ENCODE measurements at places on chromosomes 2 and 18.

GRCh38 chr2:189291460-189291859, 111.9 kb upstream of the COL5A2 start:
- DNase-seq, result no peak

GRCh38 chr2:43155851-43156411, 70.5 kb downstream of the ZFP36L2 start:
- DNase-seq, result no peak

GRCh38 chr18:45324495-45325113, 290.7 kb upstream of the SLC14A2 start:
- no peak for DNase-seq

DNA sequence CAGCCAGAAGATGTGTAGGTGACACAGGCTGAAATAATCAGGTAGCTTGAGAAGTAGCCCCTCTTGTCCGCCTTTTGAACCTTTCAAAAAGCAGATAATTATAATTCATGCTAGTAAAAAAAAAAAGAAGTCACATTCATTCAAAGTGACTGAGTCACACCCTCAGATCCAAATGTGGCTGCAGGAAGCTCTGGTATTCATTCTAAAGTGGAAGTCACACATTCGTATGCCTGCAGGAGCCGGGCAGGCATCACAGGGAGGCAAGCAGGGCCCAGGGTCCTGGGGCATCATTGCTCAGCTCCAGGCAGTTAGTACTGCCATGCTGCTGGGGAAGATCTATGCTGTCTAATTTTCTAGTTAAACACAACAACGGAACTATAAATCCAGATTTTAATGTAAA, 21.7 kb upstream of the RAB11FIP5 start:
- no peak for DNase-seq

DNA sequence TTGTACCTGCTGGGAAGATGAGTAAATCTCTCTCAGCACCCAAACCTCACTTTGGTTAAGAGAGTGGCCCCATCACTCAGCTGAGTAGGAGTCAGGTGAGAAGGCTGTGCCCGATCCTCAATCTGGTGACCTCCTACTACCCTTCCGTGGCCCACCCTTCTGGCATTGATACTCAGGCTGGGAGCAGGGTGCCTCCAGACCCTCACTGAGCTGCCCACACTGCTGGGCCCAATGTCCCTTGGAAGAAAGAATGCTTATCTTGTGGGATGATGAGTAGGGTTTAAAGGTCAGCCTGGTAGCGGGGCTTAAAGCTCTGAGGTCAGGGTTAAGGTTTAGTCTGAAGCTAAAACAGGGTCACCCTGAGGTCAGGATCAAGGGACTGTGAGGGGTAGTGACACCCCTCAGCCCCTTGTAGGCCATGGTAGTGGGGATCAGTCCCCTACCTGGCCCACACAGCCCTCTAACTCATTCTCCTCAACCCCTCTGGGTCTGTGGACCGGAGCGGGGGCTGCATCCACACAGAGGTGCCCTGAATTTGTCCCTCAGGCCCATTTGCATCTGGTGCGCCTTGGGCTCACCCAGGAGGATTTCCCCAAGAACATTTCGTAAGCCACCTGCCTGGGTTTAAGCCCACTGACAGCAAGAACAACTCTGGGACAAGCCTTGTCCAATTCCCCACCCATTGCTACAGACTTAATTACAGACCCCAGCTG, 123.8 kb downstream of the CYP26B1 start:
- DNase-seq, result no peak

GRCh38 chr2:79630060-79630459, 117.2 kb downstream of the CTNNA2 start:
- no peak for DNase-seq

DNA sequence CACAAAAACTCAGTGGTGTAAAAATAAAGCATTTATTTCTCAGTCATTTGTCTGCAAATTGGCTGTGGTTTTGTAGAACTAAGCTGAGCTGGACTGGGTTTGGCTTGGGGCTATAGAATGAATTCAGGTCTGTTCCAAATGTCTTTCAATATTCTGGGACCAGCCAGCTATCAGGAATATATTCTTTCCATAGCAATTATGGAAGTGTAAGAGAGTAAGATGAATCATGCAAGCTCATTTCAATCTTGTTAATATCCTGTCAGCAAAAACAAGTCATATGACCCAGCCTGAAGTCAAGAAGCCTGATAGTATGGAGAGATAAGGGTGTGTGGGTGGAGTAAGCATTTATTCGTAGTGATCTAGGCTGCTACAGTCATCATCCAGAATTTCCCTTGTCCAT, 481.0 kb upstream of the CDH2 start:
- no peak for DNase-seq

- DNase-seq, result no peak
These were observed 9.1 kb downstream of the FKBP7 start for GRCh38 chr2:178469219-178469849.
